CD4-positive, alpha-beta T cell treated with Interleukin-1 beta for 1 hour (primary cell): ENCODE measurements at places on chromosomes 16 and 17.
A peak's percentile ranks its signal among the peaks of the same experiment; 100 is the strongest.

DNA sequence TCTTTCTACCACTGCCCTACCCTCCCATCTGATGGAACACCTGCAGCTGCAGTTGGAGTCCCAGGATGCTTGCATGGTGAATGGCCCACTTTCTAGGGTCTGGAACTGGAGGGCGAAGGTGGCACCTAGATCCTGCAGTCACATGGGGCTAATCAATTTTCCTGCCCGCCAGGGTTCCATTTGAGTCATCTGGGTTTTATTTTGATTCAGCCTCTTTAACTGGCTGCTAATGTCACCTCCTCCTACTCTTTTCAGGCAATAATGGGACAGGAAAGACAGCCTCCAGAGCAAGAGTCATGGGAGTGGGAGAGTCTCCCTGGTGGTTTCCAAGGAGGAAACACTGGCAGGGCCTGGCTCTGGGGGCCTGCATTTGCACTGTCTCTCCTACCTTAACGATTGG, 3.8 kb upstream of the TBKBP1 start:
- no peak for DNase-seq

GRCh38 chr16:14658063-14658462, 25.3 kb downstream of the BFAR start:
- peak; percentile 4 for DNase-seq

DNA sequence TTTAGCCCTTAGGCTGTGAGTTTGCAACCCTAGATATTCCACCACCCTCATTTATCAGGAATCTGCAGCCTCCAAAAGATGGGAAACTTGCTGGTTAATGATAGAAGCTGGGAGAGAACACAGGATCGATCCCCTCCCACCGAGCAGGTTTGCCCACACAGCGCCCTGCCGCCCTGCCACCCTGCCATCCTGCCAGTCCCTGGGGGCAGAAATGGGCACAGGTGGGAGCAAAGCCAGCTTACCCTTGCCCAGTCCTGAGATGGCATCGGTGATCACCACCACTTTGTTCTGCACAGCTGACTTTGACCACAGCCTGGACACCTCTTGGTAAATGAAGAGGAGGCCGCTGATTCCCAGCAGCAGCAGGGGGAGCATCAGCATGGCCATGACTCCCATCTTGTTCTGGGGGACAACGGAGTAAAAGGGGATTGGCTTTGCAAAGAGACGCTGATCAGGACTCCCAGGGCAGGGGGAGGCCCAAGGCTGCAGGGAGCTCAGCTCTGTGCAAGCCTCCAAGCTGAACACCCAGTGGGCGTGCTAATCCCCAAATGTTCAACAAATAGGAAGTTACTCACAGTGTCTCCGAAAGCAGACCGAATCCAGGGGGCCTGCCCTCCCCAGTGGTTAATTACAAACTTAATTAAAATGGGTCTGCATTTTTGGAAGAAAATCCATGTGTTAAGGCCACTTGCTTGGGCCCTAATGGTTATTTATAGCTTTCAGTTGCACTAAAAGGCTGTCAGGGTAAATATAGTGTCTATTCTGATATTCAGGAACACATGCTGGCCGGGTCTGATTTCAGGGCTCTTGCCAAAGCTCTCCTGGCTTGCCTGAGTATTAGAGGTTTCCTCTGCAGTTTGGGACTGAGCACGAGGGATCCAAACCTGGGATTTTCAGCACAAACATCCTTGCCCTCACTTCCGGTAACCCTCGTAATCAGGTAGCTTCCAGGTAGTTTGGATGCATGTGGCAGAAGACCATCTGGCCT, at the start of gene DHRS7C:
DHRS7C (minus strand) TSS at position 704 of the 988 bp plus-strand sequence; CDS start at position 396, 308 bp downstream.
- DNase-seq = no peak

- no peak for DNase-seq
These were observed 24.7 kb downstream of the GRB2 start for GRCh38 chr17:75380750-75381149.
